ENCODE measurements at places on chromosomes 11 and 22. TPM values are rescaled to one million over a fixed set of nuclear protein-coding genes. Genes with fewer than 3 reads are reported as not detected.

DNA sequence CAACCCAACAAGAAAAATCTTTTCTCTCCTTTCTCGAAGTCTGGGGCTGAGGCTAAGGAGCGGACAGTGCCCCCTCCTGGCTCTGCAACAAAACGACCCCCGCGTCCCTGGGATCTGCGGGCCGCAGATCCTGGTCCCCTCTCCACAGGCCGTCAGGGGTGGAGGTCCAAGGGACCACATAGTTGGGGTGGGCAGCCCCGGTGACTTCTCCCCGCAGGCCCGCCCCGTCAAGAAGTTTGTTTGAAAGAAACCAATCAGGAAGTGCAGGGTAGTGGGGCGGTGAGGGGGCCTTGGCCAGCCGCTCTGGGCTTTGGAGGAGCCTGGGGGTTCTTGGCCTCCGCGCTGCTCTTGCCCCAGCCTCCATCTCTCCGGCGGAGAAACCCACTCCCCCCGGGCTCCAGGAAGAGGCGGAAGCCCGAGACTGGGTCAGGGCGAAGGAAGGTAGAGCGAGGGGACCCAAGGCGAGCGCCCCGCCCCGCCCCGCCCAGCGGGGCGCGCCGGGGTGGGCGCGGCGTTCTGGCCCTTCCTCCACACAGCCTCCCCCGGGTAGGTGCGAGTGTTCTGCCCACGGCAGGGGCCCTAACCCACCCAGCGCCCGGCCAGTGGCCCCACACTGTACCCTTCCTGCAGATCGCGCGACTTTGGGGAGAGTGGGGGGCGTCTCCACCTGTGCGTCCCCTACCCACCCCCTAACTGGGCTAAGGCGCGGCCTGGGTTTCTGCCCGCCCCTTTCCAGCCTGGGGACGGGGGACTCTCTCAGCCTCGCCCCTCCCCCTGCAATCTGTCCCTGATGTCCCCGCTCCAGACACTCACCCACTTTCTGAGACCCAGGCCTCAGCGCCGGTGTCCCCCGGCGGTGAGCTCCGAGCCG is 1.3 kb downstream of the TP53I11 start:
- DNase-seq, result no peak

DNA sequence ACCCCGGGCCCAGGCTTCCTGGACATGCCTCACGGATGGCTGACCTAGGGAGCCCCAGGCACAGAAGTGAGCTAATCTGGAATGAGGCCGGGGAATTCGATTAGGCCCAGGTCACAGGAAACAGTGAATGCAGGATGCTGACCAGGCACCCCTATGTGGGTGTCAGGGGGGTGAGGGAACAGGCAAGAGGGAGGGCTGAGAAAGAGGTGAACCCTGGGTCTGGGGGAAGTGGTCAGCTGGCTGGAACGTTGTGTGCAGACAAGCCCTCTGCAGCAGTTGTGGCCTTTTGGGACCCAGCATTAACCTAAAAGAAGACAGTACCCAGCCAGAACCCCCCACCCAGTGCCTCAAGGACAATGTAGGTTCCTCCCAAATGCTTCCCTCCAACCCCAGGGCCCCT is 8.1 kb downstream of the SERHL2 start:
- no peak for DNase-seq

- DNase-seq, result no peak
These were observed 828.1 kb upstream of the FAT3 start for GRCh38 chr11:91396236-91397133.

DNA sequence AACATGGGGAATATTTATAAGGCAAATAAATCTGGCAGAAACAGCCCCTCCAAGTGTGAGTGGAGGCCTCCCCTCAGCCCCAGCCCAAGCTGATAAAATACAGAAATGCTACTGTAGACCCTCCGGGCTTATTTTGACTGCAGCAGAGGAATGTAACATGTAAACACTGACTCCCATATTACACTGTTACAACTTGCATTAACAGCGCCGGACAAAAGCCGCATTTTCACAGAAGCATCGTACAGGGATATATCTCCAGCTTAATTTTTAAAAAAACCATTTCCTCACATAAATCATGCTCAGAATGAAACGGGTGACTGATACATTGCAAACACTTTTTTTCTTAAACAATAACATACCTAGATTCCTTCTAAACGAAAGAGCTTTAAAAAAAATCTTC is 36.6 kb upstream of the COMT start:
- DNase-seq, result peak; percentile 68

- no peak for DNase-seq
These were observed 68.9 kb downstream of the PRCP start for GRCh38 chr11:82831364-82831763.

- no peak for DNase-seq
These were observed 34.6 kb upstream of the B3GNT6 start for GRCh38 chr11:76999597-76999996.

GRCh38 chr11:33753304-33753967 is 17.2 kb upstream of the CD59 start:
- no peak for DNase-seq

PARVG gene
- total RNA-seq, result not detected

All from SJSA1 (cell line).